Stimulated activated CD4-positive, alpha-beta T cell treated with anti-CD3 and anti-CD28 coated beads, Interleukin-2, amount 100 ng/mL, for 4 hours (primary cell): ENCODE measurements at places on chromosomes 13 and 19.

DNA sequence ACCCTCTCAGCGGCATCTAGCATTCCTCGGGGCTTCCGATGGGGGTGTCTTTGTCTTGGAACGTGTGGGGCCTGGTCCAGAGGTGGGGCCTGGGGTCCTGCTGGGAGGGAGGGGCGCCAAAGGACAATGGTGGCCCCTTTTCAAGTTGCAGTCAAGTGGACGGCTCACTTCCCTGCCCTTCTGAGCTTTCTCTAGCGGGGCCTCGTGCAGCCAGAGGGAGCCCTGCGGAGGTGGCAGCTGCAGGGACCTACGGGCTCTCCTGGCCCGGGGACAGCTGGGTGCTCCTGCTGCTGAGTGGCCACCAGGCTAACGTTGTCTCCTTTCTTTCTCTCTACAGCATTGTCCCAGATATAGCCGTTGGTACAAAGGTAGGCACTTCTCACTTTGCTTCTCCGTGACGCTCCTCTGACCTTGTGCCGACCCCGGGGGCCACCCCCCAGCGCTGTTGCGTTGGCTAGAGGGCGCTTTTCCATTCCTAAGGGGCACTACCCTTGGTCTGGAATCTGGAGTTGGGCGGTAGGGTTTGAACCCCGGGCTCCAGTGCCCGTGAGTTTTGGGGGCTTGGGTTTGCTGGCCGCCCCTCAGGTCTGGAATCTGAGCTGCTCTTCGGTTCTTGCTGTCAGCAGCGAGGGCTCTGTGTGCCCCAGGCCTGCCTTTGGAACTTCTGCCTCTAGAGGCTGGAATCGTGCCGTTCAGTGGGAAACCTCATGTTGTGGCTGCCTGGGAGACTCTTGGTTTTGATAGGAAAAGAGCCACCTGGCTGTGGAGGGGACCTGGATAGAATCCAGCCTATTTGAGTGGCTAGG, 2.0 kb downstream of the PTBP1 start:
- no peak for DNase-seq

- no peak for DNase-seq
Measured at GRCh38 chr19:30590596-30591229, 218.5 kb downstream of the ZNF536 start.

DNA sequence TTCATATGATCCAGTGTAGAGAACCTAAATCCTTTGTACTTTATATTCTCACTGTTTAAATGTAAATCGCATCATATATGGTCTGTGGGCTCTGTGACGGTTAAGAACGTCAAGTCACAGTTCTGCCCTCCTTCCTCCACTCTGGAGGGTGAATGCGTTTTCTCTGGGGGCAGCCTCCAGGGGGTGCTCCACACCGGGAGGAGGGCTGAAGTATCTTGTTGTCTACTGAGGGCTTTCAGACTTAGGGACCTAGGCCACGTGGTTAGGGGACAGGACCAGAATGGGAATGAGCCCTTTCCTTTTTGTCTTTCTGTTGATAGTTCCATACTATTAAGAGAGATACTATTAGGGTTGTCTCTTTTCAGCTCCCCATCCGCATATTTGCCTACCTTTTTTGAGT, 504.9 kb downstream of the FGF9 start:
- DNase-seq: no peak

- DNase-seq: no peak
Measured at GRCh38 chr13:40191186-40191980, 475.1 kb downstream of the FOXO1 start.
